ENCODE measurements at places on chromosomes 3 and 15.
A peak's percentile ranks its signal among the peaks of the same experiment; 100 is the strongest.

DNA sequence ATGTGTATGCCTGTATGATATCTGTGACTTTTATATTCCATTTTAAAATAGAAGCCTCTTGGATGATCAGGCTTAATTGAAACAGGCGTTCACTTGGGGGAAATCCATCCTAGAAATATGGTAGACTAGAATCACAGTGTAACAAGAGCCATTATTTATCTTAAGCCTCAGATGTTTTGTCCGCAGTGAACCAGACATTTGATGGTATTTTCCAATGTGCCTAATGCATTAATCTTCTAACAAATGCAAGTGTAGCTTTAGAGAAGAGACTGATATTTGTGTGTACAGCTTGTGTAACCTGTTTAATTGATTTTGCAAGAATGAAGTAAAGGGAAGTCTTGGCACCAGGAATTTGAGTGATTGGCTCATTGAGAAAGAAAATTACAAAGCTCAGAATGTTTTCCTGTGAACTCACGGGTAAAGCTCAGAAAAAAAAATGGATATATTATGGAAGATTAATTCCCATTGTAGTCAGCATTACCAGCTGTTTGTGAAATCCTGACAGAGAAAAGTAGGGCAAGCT, 155.7 kb downstream of the SV2B start:
- DNase-seq, result no peak

DNA sequence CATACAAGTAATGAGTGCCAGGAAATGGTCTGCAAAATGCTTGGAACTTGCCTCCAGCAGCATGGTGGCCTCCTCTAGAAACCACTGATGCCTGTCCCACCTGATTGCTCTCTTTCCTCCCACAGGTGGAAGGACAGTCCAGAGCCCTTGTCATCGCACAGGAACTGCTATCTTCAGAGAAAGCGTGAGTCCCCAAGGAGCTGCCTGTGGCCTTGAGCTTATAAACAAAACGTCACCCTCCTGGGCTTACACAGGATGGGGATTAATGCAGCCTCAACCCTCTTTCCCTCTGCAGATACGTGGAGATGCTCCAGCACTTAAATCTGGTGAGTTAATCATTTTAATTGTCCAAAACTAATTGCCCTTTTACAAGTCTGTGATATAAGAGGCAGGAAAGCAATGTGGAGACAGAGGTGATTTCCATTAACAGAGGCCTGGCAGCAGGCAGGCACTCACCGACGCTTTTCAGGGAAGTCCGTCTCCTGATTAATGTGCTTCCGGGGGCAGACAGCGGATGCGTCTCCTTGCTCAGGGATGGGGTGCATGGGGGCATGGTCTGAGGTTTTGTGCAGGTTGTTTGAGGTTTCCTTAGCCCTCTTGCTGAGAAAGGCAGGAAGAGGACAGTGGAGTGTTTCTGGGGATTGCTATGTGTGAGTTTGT, 61.8 kb downstream of the FGD5 start:
- DNase-seq, result no peak

DNA sequence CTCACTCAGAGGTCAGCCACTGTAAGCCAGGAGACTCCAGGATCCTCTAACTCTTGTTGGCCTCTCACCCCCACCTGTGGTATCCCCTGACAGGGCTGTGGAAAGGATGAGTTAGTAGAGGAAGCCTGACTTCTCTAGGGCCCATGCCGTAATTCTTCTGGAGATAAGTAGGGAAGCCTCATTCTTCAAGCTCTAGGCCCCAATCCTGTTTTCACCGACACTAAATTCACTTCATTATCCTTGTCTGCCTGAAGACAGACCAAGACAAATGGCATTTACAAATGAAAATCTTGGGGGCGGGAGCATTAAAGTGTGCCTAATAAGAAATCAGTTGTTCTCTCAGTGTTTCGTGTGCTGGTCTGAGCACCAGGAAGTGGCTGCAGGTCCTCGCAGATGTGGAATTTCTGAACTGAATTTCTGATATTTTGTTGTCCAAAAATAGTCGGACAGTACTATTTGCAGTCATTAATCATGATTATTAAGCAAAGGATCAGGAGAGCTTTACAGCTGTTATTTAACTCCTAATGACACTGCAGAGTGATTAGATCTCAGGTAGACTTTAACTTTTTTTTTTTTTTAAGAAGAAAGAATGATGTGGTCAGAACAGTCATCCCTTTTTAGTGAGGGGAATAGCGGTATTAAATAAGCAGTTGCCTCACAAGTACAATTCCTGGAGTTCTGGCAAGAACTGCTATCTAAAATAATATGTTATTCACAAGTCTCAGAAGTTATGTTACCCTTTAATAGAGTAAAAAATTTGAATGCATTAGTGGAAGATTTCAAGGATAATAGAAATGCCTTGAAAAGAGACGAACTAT, 58.4 kb downstream of the RBMS3 start:
- DNase-seq, result no peak

- no peak for DNase-seq
Measured at GRCh38 chr3:179200790-179201189, 50.1 kb downstream of the KCNMB3 start.

DNA sequence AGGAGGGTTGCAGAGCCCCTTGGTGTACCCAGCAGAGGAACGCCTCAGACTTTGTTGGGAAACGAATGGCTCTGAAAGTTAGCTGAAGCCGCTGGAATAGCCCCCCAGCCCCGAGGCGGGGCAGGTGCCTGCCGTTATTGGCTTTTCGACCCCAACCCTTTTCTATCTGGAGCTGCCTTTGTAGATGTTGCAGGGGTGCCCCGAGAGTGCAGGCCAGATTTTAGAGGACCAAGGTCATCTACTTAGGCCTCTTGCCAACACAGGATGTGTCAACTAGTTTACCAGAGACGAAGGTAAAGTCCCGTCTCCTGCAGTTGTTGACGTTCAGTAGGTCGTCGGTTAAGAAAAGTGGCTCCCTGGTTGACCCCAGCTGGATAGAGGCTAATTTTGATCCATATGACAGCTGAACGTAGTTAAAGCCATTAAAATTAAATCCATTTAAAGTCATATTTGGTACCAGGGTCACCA, 579 bp upstream of the UBE3A start:
- no peak for DNase-seq

GRCh38 chr15:75452364-75452864, 924 bp upstream of the SIN3A start:
- DNase-seq, result peak; percentile 82

GRCh38 chr15:64991536-64992135, 1.9 kb upstream of the SPG21 start:
- DNase-seq, result no peak

GRCh38 chr3:49500732-49501609, 30.9 kb downstream of the DAG1 start:
- DNase-seq, result no peak

- no peak for DNase-seq
Measured at GRCh38 chr3:105862217-105862616, 6.6 kb downstream of the CBLB start.

GRCh38 chr3:134623615-134624245, 27.1 kb downstream of the KY start:
- no peak for DNase-seq

GRCh38 chr3:78809966-78810365, 957.8 kb downstream of the ROBO1 start:
- DNase-seq, result no peak

DNA sequence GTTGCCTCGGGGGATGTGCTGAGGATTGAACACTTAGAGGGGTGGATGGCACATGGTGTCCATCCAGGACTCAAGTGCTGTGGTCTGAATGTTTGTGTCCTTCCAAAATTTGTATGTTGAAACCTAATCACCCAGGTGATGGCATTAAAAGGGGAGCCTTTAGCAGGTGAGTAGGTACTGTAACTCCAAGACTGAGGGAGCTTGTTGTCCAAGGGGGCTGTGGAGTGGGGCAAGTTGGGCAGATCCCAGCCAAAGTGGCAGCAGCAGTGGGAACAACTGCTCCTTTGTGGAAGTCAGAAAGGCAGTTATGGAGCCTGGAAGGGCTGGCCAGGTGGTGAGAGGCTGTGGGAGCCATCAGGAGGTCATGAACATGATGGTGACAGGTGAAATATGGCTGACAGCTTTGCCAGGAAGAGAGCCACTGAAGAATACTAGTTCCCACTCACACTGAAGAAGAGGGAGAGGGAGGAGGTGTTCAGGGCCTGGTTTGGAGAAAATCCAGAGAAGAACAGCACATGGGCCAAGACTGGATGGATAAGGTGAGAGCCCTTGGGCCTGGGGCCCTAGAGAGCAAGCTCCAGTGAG, 385.6 kb downstream of the CACNA2D3 start:
- DNase-seq, result no peak

Data from activated naive CD8-positive, alpha-beta T cell treated with anti-CD3 and anti-CD28 coated beads for 36 hours (primary cell).